ENCODE measurements at places on chromosomes 2 and 18.
A peak's percentile ranks its signal among the peaks of the same experiment; 100 is the strongest.

DNA sequence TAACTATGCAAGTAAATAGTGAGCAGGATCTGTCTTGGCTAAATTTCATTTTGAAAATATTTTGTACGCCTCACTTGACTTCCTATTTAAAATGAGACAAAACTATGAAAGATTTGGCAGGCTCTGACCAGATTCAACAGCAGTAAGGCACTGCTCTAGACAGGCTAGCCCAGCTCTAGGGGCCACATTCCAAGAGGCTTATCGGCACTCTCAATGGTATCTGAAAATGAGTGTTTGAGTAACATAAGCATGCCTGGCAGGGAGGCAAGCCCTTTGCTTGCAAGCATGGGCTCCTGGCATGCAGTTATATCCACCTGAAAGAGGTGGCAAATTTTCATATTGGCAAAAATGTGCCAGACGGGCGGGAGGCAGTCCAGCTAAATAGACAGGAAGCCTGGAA lies 10.5 kb downstream of the CAPN13 start:
- DNase-seq: no peak

GRCh38 chr2:64135421-64135820 lies 8.8 kb downstream of the PELI1 start:
- DNase-seq: no peak

DNA sequence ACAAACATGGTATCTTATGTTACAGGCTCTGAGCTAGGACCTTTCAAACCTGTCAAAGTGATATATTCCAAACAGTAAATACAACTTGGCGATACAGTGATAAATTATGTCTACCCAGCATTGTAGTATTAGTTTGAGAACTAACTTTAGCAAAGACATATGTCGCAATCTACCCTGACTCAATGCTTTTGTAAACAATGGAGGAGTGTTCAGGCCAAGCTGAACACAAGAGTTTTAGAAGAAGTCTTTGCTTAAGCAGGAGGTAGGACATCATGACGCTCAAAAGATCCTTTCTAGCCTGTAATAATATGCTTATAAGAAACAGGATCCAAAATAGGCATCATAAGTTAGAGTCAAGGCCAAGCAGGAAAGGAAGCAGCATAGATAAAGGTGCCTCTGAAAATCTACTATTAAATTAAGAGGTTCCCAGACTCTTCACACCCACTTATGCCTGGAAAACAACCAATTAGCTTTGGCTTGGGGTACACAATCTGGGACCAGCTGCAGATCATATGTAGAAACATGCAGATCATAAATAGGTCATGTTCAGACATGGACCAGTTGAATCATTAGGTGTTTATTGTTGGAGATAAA lies 132.5 kb downstream of the CSRNP3 start:
- no peak for DNase-seq

GRCh38 chr2:137133225-137133624 lies 367.9 kb downstream of the THSD7B start:
- no peak for DNase-seq

GRCh38 chr2:233325256-233325655 lies 17.6 kb downstream of the SAG start:
- DNase-seq: no peak

- no peak for DNase-seq
Observed at GRCh38 chr2:127610561-127610960, 35.4 kb upstream of the GPR17 start.

DNA sequence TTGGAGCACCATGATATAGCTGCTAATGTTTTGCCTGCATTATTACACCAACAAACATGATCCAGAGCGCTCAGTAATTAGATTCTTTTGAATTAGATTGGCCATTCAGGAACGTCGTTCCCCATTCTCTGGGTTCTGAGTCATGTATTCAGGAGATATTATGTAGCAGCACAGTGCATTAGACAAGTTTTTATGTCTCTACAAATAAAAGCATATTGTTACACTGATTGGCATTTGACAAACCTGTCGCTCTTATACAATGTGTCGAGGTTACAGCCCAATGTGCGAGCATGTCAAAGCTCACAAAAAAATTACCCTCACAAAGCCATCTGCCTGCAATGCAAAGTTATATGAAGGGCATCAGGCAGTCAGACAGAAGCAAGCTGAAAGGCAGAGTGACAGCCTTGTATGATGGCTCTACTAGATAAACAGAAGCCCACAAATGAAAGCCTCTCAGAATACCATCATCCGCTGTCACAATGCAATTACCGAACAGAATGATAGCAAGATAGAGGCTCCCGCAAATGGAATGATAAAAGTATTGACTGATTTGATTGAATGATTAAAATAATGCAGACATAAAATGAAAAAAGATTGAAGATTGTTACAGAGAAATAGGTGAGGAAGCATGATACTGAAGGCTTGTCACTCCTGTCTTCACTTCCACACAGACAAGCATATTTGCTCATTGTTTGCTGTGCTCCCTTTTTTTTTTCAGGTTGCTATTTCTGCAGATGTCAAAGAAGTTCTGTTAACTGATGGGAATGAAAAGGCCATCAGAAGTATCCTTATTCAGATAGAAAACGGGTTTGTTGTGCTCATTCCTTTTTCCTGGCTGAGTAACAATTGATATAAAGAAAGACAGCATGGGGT lies 234.6 kb upstream of the SIX3 start:
- DNase-seq: no peak

- DNase-seq: no peak
Observed at GRCh38 chr18:62418258-62418657, 93.1 kb downstream of the TNFRSF11A start.

GRCh38 chr2:172885996-172886395 lies 150.4 kb downstream of the RAPGEF4 start:
- no peak for DNase-seq

DNA sequence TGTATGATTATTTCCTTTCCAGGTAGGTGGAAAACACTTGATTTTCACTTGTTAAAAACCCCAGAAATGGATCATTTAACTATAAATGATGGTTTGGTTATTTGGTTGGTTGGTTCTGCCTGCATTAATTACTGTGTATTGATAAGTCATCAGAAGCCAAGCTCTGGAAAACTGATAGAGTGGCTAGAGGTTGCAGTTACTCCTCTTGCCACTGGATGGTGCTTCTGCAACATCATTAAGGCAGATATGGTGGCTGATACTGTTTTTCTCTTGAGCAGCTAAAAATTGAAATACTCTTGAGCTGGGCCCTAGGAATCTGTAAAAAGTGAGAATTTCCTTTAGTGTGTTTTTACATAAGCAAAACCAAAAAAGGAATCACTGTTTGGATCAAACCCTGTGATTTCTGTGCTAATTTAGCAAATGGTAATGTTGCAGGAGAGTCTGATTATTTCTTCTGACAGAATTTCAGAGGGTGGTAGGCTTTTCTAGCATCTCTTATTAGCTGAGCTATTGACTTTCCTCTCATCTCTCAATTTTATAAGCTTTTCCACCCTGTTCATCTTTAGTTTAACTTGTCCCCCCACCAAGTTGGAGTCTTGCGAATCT lies 54.3 kb downstream of the RAB10 start:
- no peak for DNase-seq

- DNase-seq: no peak
Observed at GRCh38 chr2:206432193-206433082, 10.9 kb upstream of the ADAM23 start.

GRCh38 chr18:49510393-49511115 lies 23.5 kb upstream of the C18orf32 start:
- DNase-seq: peak; percentile 43

- no peak for DNase-seq
Observed at GRCh38 chr18:5841518-5841917, 53.8 kb downstream of the TMEM200C start.

GRCh38 chr2:237180187-237180586 lies 94.5 kb downstream of the COPS8 start:
- no peak for DNase-seq

GRCh38 chr18:56173542-56174220 lies 464.7 kb downstream of the TXNL1 start:
- DNase-seq: no peak

- DNase-seq: no peak
Observed at GRCh38 chr2:20593072-20594034, 57.5 kb downstream of the HS1BP3 start.

DNA sequence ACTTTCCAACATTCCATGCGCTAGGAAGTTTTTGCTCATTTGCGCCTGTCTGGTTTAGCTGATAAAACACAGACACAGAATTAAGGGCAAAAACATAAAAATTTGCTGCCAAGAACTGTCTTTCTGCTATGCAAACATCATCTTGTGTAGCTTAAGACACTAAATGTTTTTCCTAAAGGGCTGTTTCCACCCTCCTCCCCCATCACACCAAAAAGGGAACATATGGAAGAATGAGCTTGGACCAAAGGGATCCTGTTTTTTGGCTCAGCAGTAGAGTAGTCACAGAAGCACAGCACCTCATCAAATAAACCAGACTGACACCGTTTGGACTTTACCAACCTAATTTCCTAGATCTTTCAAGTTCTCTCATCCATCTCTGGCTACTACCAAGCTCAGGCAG lies 210.1 kb downstream of the ZNF521 start:
- no peak for DNase-seq
